ENCODE measurements at places on chromosomes 5 and 9. TPM values are rescaled to one million over a fixed set of nuclear protein-coding genes. Genes with fewer than 3 reads are reported as not detected.

GRCh38 chr9:35103660-35104191, 795 bp upstream of the STOML2 start:
- DNase-seq: no peak

GRCh38 chr9:109538346-109538745, 40.2 kb upstream of the PTPN3 start:
- no peak for DNase-seq

CEP120 gene
- 21.1 TPM for total RNA-seq

DNA sequence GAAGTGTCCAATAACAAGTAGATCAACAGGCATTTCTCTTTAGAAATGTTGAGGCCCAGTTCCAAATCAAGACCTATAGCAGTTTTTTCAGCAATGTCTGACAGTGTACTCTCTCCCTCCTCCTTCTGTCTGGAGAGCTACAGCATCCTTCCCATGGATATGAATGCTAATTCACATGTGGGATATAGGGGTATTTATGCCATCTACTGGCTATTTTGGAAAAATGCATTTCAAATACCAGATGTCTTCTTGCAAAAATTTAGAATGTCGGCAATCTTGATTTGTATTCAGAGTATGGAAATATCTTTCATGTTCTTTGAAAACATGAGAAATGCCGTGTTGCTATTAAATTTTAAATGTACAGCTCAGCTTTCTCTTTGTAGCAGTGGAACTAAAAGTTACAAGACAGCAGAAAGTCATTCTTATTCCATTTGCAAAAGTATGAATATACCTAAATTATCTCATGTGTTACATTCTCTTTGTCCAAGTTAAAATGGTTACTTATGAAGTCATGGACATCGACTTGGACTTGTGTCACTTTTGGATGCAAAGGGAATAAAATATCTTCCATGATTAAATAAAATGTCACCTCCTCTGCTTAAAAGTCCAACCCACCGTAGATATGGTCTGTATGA, 647.8 kb downstream of the TAF11L14 start:
- no peak for DNase-seq

ZFP2 gene
- total RNA-seq: 0.32 TPM

DNA sequence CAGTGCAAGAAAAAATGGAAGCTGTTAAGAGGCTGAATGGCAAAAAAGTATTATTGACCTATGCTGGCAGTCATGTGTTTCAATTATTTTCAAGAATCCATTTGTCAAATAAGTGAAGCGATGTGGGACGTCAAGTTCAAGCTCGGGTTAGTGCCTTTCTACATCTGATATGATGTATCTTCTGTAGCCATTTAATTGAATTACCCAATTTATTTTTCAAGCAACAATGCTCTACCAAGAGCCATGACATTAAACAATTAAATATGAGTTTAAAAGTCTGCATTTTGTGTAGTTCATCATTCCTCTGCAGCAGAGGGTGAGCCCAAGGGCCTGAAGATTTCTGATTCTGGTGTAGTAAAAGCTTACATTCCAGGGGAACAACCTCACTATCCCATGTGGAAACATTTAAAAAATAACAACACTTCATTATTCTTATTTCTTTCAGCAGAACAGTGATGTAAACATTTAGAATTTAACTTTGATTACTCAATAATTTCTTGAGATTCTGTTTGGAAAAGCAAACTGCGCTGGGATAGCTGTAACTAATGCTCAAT, 619.7 kb upstream of the ARRDC3 start:
- DNase-seq: no peak

DNA sequence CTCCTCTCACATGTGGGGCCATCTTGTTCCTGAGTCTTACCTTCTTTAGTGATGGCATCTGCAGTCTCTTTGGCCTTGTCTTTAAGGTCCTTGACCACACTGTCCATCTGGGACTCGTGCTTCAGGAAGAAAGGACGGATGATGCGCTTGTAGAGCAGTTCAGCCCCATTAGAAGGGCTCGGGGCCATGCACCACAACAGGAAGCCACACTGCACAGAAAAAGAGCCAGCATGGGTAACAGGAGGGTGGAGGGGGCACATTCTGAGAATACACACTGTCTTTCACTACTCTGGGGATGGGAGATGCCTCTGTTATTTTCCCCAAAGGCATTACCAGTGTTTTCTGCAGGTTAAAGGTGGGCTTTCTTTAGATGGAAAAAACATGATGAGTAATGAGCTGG, 25.9 kb downstream of the SRP19 start:
- DNase-seq: no peak

DNA sequence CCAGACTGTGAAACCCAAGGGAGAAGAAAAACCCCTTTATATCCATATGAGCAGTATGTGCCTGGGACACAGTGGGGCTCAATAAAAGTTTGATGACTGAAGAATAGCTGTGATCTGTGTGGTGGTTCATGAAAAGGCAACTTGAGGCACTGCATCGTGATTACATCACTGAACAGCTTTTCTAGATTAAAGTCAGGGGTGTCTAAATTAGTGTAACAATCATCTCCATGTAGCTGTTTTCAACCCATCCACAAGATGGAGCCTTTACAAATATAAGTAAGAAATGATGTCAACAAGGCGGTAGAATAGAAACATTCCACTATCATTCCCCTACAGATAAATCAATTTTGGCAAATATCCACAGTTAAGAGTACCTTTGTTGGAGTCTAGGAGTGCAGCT, 55.5 kb downstream of the PRRC1 start:
- no peak for DNase-seq

GRCh38 chr5:135565266-135565665, 13.5 kb downstream of the CXCL14 start:
- DNase-seq: no peak

DNA sequence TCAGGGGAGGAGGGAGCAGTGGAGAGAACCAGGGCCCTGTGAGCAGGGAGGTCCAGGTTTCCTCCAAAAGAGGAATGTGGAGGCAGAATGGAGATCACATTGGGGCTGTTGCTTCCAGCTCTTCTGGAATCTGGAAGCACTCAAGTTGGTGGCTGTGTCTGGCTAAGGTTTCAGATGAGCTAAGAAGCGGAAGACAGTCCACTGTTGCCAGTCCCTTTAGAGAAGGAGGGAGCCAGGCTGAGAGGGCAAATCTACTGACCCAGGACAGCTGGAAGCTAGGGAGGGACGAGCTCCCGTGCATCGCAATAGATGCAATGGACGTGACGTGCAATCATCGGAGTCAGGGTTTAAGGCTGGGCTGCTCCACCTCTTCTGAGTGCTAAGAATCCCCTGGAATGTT, 71.2 kb downstream of the TENT4A start:
- no peak for DNase-seq

GSN gene
- total RNA-seq: 1.7 TPM

DNA sequence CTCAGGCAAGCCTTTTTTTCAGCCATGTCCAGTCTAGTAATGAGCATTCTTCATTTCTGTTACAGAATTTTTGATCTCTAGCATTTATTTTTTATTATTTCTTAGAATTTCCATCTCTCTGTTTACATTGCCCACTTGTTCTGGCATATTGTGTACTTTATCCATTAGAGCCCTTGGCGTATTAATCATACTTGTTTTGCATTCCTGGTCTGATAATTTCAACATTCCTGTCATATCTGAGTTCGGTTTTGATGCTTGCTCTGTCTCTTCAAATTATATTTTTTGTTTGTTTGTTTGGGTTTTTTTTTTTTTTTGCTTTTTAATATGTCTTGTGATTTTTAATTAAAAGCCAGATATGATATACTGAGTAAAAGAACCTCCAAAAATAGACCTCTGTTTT, 23.0 kb upstream of the JAK2 start:
- DNase-seq: no peak

GRCh38 chr5:133286483-133286882, 234.7 kb downstream of the HSPA4 start:
- DNase-seq: no peak

GRCh38 chr5:157748760-157749461, 5.4 kb downstream of the LSM11 start:
- no peak for DNase-seq

GRCh38 chr9:19470567-19470966, 61.8 kb downstream of the ACER2 start:
- no peak for DNase-seq

LECT2 gene
- total RNA-seq: not detected

CTXN3 gene
- total RNA-seq: not detected

DNA sequence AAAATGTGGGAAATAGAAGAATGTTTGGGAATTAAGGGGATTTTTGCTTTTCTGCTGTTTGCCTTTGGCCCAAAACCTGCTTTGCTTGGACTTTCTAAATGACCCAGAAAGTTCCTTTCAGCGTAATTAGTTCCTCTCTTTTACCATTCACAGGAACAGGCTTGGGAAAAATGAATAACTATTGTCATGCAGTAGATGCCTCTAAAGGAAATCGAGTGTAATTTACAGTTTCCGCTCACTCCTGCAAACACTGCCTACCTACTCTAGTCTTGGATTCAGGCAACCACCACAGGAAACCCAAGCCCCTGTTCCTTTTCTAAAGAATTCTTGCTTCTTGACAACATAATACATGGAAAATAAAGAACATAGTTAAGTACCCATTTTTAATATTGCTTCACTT, 25.0 kb downstream of the TTC23L start:
- DNase-seq: no peak

DNA sequence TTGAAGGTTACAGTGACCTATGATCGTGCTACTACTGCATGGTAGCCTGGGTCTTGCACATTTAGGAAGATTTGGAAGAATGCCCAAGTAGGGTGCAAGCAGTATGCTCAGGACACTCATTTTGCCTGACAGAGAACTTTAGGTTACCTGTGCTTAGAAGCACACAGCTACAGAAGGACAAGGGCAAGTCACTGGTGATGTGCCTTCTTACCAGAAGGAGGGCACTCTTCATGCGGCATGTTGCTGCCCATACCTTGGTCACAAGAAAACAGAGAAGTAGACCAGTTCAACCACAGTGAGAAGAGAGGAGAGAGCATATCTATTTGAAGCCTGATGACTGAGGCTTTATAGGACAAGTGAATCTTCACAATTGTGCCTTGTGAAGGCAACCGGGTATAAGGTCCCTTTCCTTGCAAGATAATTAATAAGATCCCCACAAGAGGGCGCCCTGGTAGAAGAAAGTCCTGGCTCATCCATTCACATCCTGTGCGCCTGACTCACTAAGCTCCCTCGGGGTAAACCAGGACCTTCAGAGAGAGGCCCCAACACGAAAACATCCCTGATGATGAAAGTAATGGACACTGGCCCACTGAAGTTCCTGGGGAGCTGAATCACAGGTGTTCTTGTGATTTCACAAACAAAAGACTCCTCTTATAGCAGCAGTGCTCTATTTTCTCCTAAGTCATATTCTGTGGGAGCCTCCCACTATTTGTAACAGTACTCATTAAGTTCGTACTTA, 38.1 kb upstream of the STARD4 start:
- DNase-seq: peak; percentile 57

SLC36A3 gene
- not detected for total RNA-seq

PTGDS gene
- total RNA-seq: not detected

DNA sequence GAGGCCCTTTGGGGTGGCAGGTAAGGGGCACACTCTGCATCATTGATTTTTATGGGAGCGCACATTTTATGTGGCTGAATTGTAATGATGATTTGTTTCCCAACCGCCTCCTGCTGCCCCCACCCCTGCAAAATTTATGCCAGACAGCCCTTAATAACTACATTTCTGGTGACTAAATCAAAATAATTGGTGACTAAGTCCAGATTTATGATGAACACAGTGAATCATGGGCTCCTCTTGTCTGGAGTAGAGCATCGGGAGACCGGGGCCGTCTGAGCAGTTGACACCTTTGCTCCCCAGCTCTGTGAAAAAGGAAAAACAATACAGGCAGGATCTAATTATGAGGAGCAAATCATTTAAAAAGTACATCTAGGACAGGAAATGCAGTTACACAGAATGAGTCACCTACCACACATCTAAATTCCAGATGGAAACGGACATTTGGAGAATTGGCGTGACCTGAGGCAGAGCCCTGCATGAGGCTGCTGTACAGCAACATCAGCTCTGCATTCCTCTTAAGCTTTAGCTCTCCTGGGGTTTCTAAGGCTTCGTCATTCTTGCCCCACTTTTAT, 58.9 kb downstream of the DOCK2 start:
- no peak for DNase-seq

TMEM174 gene
- not detected for total RNA-seq

DNA sequence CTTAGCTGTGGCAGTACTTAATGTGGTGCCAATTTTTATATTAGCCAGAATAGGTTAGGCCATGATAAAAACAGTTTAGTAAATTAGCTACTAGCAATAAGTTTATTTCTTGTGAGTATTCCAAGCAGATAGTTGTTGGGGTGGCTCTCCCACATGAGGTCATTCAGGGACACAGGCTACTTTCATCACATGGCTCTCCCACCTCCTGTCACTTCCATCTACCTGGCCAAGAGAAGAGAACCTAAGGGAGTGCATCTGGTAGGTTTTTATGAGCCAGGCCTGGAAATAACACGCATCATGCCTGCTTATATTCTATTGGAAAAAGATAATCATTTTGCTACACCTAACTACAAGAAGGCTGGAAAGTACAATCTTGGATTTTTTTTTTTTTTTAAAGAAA, 161.4 kb upstream of the CCNH start:
- DNase-seq: no peak

DNA sequence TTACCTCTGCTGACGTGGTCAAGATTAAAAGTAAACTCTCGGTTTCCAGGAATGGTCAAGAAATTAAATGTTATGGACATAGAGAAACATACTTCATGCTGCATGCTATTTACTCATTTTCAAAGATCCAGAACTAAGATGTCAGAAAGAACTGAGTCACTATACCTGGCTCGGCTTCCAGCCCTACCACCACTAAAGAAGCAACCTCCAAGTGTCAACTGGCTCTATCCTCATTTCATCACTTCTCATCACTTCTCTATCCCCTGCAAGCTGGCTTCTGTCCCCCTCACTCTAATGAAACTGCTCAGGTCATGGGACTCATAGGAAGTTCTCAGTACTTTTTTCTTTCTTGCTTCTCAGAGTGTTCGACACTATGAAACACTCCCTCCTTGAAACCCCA, 116.2 kb downstream of the CDK5RAP2 start:
- no peak for DNase-seq

LCN1 gene
- not detected for total RNA-seq

GRCh38 chr5:126125407-126125806, 297.8 kb upstream of the GRAMD2B start:
- no peak for DNase-seq

KCNN2 gene
- total RNA-seq: not detected

PCDHA1 gene
- total RNA-seq: not detected

HTR4 gene
- total RNA-seq: not detected

- no peak for DNase-seq
Observed at GRCh38 chr5:8701251-8701650, 832.3 kb downstream of the MTRR start.

DNA sequence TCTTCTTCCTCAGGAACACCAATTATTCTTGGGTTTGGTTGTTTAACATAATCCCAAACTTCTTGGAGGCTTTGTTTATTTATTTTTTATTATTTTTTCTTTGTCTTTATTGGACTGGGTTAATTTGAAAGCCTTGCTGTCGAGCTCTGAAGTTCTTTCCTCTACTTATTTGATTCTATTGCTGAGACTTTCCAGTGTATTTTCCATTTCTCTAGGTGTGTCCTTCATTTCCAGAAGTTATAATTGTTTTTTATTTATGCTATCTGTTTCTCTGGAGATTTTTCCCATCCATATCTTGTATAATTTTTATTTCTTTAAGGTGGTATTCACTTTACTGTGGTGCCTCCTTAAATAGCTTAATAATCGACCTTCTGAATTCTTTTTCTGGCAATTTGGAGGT, 8.8 kb upstream of the RIOK2 start:
- DNase-seq: no peak
